ENCODE measurements at places on chromosomes 13 and 19.

DNA sequence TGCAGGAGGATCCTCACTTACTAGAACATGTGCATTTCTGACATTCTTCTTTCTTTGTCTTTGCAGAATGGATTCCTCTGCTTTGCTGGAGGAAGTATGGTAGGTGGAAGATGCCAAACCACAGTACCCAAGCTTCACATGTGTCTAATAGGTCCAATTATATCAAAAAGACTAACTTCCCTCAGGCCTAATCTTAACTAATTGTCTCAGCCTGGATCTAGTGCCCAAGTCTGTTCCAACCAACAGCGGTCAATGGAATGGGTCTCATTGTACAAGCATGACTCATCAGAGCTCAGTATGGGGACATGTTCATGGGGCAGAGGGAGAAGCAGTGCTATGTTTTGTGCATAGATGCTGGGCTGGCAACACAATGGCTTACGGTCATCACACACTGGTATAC is 81.6 kb upstream of the CSNK1A1L start:
- DNase-seq = no peak

DNA sequence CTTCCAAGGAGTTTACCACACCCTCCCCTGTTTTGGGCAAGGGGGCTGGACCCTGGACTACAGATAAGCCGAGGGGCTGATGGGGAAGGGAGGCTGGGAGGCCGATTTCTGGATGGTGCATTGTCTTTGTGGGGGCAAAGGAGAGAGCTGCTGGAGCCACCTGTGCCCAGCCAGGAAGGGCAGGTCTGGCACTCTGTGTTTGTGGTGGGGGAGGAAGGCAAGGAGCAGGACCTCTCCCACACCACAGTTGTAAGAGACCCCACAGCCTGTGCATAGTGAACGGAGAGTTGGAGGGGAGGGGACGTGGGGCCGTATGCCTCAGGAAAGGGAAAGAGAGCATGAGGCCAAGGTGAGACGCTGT is 16.0 kb upstream of the PRR19 start:
- no peak for DNase-seq

DNA sequence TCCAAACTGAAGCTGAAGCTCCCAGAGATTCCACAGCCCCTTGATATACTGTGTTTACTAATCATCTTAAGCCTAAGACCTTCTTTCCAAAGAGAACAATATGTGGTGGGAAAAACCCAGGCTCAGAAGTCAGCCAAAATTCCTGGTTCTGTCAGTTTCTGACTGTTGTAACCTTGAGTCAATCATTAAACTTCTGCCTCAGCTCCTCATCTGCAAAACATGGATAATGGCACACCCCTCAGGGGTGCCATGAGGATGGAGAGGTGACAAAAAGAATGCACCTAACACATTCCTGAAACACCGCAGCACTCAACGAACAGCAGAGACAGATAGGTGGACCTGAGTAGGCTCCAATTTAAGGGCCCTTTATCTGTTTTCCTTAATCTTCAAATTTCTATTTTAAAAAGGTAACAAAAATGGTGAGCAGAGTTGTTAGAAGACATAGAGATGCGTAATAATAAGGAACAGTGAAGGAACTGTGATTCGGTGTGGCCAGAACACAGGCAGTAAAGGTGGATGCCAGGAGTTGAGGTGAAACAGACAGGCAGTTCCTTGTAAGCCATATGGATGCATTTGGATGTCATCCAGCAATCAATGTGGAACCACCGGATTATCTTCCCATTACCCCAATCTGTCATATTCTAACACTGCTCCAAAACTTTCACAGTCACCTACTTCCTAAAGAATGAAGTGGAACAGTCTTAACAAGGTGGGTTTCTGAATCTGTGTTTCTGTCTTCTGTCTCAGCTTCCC is 56.6 kb upstream of the DOCK9 start:
- no peak for DNase-seq

- no peak for DNase-seq
Measured at GRCh38 chr19:16366433-16367260, 42.0 kb downstream of the KLF2 start.

DNA sequence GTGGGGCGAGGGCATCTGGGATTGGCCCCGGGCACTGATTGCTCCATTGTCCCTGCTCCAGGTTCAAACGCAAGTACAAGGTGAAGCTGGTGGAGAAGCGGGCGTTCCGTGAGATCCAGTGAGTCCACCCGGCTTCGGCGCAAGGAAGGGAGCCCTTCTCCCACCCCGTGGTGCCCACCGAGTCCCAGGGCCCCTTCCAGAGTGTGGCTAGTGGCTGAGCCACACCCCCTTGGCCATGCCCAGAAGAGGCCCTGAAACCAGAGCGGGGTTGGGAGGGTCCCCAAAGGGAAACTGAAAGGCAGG is 11.2 kb downstream of the NOP53 start:
- no peak for DNase-seq

DNA sequence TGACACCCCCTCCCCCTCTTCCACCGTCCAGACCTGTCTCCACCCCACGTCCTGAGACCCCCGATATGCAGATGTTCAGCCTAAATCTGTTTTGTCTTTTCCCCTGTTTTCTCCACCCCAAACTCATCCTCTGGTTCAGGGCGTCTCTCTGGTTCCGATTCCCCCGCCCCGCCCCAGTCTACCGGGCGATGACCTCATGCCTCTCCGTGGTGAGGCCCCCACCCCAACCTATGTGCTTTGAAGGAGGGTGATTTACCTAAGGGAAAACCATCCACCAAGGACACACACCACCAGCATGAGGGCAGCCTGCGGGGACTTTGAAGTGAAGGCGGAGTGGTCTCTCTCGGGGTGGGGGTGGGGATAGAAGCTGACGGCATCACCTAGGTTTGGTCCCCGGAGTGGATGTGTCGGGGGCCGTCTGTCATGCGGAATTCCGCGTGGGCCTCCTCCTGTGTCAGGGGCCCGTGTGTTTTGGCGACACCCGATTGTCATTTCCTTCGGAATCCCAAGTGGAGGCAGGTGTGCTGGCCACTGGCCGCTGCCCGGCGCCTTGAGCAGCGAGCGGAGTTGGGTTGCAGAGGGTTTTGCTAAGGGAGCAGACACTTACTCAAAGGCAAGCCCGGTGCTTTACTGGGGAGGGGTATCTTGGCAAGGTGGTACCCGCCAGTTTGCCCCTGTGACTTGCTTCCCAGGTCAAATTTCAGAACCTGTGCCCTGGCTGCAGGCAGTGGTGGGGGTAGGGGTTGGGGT is 1.4 kb downstream of the FZR1 start:
- no peak for DNase-seq

- no peak for DNase-seq
Measured at GRCh38 chr13:84339456-84339855, 457.2 kb upstream of the SLITRK1 start.

DNA sequence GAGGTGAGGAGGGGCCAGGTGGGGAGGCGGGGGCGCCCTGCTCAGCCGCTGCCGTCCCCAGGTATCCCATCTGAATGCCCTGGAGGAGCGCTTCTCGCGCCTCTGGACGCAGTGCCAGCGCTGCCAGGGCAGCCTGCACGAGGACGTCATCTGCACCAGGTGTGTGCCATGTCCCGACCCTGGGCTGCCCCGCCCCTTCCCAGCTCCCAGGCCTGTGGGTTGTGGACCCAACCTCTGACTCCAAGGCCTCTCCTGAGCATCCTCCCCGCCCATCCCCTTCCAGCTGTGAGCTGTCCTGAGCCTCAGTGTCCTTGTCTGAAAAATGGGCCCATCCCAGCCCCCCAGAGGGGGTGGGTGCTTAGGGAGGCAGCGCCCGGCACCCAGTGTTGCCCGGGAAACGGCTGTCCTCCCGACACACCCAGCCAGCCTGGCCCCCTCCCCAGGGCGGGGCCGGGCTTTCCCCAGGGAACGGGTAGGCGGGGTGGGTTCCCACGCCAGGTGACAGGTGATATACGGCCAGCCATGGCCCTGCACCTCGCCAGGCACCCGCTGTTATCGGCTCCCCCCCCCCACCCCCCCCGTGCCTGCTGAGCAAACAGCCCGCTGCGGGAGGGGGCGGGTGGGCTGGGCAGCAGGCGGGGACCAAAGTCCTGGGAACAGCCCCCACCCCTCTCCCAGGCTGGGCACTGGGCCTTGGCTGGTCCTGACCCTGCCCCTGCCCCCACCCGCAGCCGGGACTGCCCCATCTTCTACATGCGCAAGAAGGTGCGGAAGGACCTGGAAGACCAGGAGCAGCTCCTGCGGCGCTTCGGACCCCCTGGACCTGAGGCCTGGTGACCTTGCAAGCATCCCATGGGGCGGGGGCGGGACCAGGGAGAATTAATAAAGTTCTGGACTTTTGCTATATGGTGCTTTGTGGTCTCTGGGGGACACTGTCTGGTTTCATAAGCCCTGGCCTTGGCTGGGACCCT is 1.3 kb upstream of the SPIB start:
- DNase-seq = no peak

- DNase-seq = no peak
Measured at GRCh38 chr13:49308921-49309408, 61.2 kb downstream of the CDADC1 start.

- no peak for DNase-seq
Measured at GRCh38 chr19:2048959-2049740, 1.9 kb downstream of the MKNK2 start.

DNA sequence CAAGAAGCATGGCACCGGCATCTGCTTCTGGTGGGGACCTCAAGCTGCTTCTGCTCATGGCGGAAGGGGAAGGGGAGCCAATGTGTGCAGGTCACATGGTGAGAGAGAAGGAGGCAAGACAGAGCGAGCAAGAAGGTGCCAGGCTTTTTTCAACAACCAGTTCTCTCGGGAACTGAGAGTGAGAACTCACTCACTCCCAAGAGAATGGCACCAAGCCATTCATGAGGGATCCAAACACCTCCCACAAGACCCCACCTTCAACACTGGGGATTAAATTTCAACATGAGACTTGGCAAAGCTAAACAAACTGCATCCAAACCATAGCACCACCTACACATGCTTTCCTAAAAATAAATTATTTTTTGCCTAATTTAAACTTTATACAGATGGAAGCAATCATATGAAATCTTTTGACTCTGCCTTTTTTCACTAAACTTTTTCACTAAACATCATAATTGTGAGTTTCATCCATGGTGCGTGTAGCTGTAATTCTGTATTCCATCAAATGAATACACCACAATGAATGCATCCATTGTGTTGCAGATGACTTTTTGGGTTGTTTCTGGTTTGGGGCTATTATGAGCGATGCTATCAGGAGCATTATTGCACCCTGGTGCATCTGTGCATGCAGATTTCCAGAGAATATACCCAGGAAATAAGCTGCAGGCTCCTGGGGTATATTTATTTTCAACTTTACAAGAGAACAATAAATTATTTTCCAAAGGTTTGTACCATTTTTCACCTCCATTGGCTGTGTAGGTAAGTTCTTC is 14.6 kb upstream of the IPO5 start:
- DNase-seq = no peak

DNA sequence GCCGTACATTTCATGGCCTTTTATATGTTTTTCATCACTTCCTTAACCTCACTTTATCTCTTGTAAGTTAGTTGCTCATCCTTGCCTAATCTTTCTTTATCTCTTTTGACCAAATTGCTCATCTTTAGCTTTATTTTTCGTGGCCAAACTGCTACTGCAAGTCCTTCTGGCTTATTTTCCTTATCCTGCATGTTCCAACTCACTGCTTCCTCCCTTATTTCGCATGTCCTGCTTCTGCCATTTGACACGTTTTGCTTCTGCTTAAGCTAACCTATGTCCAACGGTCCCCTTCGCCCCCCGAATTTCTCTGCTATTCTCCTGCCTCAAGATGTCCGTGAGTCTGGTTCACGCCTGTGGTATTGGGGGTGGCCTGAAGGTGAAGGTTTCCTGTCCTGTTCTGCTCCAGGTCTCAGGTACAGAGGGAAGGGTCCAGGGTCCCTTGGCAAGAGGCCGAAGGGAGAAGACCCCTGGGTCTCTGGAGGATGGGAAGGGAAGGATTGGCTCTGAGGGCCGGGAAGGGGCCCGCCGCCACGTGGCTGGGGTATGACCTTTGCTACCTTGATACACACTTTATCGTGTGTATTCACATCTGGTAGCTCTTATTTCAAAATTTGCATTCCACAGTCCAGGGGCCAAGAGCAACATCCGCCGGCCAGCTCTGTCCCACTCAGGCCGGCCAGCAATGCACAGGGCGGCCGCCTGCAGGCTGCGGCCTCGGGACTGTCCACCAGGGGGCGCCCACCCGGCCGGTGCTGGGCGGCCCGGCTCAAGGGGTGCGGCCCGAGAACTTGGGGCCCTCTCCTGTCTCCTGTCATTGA is 2.9 kb upstream of the C19orf85 start:
- DNase-seq = peak; percentile 47

DNA sequence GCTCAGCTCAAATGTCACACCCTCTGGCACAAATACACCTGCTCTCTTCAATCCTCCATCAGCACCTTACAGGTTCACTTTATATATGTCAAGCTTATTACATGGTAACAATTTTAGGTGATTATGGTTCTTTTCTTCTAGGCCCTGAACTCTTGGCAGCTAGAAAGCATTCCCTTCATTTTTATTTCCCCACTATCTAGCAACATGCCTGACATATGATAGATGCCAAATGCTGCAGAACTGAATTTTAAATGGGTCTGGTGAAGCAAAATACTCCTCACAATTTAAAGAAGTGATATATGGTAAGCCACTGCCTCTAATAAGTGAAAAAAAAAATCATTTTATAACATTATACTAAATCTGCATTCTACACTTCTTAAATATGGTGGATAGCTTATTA is 95.2 kb downstream of the USP12 start:
- no peak for DNase-seq

DNA sequence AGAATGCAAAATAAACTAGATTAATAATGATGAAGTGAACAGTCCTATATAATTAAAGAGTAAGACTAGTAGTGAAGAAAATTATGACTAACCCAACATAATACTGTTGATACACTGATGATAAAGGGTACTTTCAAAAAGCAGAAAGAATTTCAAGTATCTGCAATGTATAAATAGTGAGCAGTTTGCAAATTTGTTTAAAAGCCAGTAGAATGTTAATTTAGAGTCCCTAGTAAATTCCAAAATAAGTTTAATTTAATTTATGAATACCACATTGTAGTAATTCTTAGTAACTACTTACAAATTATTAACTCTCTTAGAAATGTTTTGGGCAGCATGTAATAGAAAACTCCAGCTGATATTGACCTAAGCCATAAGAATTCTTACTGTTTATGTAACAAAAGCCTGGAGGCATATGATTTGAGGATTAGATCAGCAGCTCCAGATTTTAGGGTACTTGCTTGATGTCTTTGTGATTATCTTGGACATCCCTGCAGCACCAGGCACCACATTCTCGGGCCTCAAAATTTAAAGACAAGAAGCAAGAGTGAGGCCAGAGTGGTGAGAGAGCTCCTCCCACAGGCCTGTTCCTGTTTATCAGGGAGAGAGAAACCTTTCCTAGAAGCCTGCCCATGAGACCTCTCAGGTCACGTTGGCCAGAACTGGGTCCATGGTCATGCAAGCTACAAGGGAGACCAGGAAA is 67.6 kb upstream of the TDRD3 start:
- DNase-seq = no peak

- no peak for DNase-seq
Measured at GRCh38 chr19:20279516-20279915, 112.5 kb downstream of the ZNF486 start.

All from activated gamma-delta T cell (primary cell).